Smooth muscle cell of bladder (primary cell): ENCODE measurements at places on chromosomes 7 and 10. TPM values are rescaled to one million over a fixed set of nuclear protein-coding genes. Genes with fewer than 3 reads are reported as not detected.

The OGA gene
- total RNA-seq, result 93.9 and 126 TPM in 2 replicates

The SLC29A4 gene
- 3.8 and 5.7 TPM in 2 replicates for total RNA-seq

The CHST15 gene
- total RNA-seq, result 1.00 and 1.4 TPM in 2 replicates

The TCERG1L gene
- not detected in 2 replicates for total RNA-seq

The SLC18A2 gene
- total RNA-seq, result not detected in 2 replicates

The SPDYE2B gene
- not detected in 2 replicates for total RNA-seq

The LIPM gene
- not detected in 2 replicates for total RNA-seq

The ATOH7 gene
- 0.09 TPM in 1 of 2 replicates, not detected in the other for total RNA-seq

The GPC2 gene
- 0.85 and 1.1 TPM in 2 replicates for total RNA-seq

The ADAMTS14 gene
- total RNA-seq, result 5.5 and 10.6 TPM in 2 replicates

The GIMAP2 gene
- 0.55 and 1.1 TPM in 2 replicates for total RNA-seq

The NPTX2 gene
- 0.57 and 2.7 TPM in 2 replicates for total RNA-seq

The TMEM225B gene
- total RNA-seq, result 0.46 and 1.1 TPM in 2 replicates

The C10orf53 gene
- not detected in 2 replicates for total RNA-seq

The FAM25C gene
- total RNA-seq, result not detected in 2 replicates

The RTKN2 gene
- 0.83 and 1.00 TPM in 2 replicates for total RNA-seq

The TRPV5 gene
- total RNA-seq, result not detected in 2 replicates

The GLI3 gene
- 4.1 and 5.1 TPM in 2 replicates for total RNA-seq

The TAS2R41 gene
- total RNA-seq, result not detected in 2 replicates

The MBL2 gene
- not detected in 2 replicates for total RNA-seq

The GHRHR gene
- not detected in 2 replicates for total RNA-seq

The OR2A7 gene
- total RNA-seq, result 0.09 and 0.14 TPM in 2 replicates

The ANXA11 gene
- 52.5 and 82.4 TPM in 2 replicates for total RNA-seq

The ASZ1 gene
- total RNA-seq, result not detected in 2 replicates

The OR2A42 gene
- under 0.01 TPM in 1 of 2 replicates, not detected in the other for total RNA-seq

The CHAT gene
- not detected in 2 replicates for total RNA-seq

The PLAC9 gene
- total RNA-seq, result 12.3 and 18.9 TPM in 2 replicates

The HDAC9 gene
- total RNA-seq, result 2.6 and 5.5 TPM in 2 replicates

The NKX1-2 gene
- not detected in 2 replicates for total RNA-seq

The ANKRD2 gene
- total RNA-seq, result 0.71 and 1.2 TPM in 2 replicates

The ENTPD7 gene
- 30.4 and 44.7 TPM in 2 replicates for total RNA-seq

The PDZD7 gene
- total RNA-seq, result 0.28 and 1.1 TPM in 2 replicates

The SAMD8 gene
- 44.5 and 48.2 TPM in 2 replicates for total RNA-seq

The GALNT17 gene
- total RNA-seq, result under 0.01 TPM in 1 of 2 replicates, not detected in the other

The SPDYE6 gene
- total RNA-seq, result not detected in 2 replicates

The HOXA7 gene
- 1.00 and 1.6 TPM in 2 replicates for total RNA-seq

The KIF11 gene
- total RNA-seq, result 3.2 and 3.4 TPM in 2 replicates

The SEC31B gene
- 2.6 and 3.3 TPM in 2 replicates for total RNA-seq

The CNNM1 gene
- total RNA-seq, result 0.09 and 0.14 TPM in 2 replicates

The PNLIP gene
- not detected in 2 replicates for total RNA-seq

The OR6V1 gene
- total RNA-seq, result not detected in 2 replicates
